ENCODE measurements at places on chromosomes 6 and 20.

DNA sequence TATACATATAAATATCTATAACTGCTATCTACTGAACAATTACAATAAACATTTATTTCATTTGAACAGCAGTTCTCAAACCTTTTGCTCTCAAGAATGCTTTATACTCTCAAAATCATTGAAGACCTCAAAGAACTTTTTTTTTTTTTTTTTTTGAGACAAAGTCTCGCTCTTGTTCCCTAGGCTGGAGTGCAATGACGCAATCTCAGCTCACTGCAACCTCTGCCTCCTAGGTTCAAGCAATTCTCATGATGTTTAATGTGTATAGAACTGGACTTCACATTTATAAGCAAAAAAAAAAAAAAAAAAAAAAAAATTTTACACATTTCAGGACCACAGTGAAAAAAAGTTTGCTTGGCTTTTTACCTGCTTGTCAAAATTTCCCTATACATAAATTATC, 11.7 kb downstream of the UBE2V1 start:
- no peak for DNase-seq

DNA sequence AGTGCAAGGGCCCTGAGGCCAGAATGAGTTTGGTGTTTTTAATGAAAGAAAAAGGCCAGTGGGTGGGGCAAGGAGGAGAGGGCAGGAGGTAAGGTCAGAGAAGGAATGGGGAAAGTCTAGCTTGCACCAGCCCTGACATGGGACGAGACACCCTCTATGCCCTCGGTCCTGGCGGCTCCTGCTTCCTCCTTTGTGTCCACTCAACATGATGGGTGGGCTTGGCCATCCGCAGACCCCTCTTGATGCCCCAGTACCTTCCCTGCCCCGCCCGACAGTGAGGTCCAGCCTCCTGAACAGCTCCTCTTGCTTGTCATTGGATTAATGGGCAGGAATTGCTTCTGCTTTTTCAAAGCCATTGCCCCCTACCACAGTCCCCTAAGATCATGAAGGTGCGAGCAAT, 33.6 kb upstream of the ANGPT4 start:
- no peak for DNase-seq

GRCh38 chr6:25175196-25175595, 104.0 kb upstream of the CARMIL1 start:
- DNase-seq: no peak

DNA sequence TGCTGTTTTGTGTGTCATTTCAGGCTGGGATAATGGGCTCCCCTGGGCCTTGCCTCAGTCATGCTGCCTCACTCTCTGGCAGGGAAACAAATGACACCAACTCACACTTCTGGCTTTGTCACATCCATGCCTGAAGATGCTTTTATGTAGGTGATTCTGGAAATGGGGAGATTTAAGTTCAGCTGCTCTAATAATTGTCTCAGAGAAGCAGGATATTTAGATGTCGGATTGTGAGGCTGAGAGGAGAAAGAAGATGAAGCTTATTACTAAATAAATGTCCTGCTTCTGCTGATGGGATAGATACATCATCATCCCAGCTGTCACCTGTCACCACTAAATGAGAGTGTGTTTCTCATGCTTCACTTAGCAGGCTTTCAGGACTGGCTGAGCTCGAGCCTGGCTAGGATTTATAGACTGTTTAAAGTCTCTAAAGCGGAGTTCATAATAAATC, 480.2 kb upstream of the SPTLC3 start:
- no peak for DNase-seq

DNA sequence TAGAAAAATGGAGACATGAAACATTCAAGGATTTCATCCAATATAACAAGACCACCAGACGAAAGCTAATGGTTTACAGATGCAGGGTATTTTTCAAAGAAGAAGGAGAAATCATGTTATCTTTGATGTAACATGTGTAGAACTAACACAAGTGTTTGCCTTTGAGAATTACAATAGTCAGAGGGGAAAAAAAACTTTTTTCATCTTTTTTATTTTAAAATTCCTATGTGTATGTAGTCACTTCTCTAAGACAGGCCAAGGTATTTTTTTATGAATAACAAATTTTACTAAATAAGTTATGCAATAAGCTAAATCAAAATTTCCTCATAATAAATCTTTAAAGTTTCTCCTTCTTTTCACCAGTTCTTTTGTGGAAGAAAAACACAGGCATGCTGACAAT, 161.4 kb downstream of the PDE7B start:
- no peak for DNase-seq

DNA sequence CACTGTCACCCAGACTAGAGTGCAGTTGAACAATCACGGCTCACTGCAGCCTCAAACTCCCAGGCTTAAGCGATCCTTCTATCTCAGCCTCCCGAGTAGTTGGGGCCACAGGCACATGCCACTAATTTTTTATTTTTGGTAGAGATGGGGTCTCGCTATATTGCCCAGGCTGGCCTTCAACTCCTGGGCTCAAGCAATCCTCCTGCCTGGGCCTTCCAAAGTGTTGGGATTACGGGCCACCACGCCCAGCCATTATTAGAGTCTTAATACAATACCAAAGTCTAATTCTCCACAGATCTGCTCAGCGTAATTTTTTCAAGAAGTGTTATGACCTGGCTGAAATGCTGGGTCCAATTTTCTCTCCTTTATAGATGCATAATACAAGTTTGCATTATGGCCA, 3.0 kb downstream of the GCLC start:
- DNase-seq: no peak

DNA sequence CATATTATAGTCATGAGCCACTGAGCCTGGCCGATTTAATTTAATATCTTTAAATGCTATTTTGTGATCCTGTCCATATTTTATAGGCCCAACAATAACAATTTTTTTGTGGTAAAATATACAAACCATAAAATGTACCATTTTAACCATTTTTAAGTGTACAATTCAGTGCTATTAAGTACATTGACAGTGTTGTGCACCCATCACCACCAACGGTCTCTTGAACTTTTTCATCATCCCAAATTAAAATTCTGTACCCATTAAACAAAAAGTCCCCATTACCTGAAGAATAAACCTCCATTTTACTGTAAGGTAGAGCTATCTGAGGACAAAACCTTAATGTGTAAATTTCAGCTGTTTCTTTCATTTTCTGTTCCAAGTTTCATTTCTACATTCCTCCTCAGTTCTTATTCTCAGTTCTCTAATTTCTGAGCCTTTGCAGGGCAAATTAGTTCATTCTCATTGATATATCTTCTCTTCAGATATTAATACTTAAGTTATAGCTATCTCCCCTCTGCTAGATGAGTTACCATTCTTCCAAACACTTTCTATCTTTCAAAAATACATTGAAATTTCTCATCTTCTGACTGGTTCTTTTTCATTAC, 10.3 kb downstream of the MTO1 start:
- no peak for DNase-seq

GRCh38 chr20:36154700-36155628, at the start of gene EPB41L1:
Gene EPB41L1, plus strand, starts transcription at chr20:36154740. Its CDS starts 19,038 bp downstream, at chr20:36173778.
- peak; percentile 68 for DNase-seq

DNA sequence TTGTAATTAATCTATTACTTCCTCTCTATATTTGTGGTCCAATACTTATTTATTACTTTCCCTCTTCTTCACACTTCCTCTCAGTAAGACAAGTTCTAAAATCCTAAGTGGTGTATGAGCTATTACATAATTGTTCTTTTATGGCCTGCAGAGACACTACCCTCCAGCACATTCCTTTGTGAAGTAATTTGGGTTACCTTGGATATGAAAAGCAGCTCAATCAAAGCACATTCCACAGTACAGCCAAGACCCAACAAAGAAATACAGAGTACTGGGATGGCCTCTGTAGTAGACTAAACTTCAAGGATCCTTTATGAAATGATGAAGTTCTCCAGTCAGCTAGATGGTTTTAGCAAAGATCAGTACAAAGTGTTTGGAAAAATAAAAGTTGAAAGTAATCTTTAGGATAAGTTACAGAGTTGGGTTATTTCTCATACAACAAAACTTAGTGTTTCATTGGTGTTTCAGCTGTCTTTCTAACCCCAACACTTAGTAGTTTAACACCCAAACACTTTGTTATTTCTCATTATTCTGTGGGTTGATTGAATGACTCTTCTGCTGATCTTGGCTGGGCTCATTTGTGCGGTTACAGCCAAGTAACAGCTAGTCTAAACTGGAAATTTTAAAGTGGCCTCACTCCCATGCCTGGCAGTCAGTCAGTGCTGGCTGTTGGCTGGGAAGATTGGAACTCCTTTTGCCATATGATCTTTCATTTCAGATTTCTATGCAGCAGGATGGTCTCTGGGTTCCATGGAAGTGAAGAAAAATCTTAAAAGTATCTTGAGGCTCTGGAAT, 161.5 kb upstream of the POU3F2 start:
- DNase-seq: no peak

Measured in sciatic nerve (tissue), 2 donors.